Bone marrow (tissue), 2 donors: ENCODE measurements at places on chromosomes 1 and 21.

GRCh38 chr1:184672013-184672726, 82.5 kb downstream of the EDEM3 start:
- no peak for DNase-seq

- no peak for DNase-seq
These were observed 131.5 kb upstream of the ZNF648 start for GRCh38 chr1:182192966-182193365.

DNA sequence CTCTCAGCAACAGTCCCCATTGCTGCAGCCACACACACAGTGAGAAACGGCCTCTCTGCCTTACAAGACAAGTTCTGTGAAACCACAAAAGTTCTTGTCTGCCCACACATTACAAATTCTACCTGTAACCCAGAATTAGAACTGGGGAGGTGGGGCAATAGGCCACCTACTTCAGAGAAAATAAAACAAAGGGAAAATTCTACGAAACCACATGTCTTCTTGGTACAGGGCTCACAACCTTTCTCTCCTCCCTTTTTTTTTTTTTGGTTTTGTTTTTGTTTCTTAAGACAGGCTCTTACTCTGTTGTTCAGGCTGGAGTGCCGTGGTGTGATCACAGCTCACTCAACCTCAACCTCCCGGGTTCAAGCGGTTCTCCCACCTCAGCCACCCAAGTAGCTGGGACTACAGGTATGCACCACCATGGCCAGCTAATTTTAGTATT, 30.2 kb downstream of the LPAR3 start:
- no peak for DNase-seq

DNA sequence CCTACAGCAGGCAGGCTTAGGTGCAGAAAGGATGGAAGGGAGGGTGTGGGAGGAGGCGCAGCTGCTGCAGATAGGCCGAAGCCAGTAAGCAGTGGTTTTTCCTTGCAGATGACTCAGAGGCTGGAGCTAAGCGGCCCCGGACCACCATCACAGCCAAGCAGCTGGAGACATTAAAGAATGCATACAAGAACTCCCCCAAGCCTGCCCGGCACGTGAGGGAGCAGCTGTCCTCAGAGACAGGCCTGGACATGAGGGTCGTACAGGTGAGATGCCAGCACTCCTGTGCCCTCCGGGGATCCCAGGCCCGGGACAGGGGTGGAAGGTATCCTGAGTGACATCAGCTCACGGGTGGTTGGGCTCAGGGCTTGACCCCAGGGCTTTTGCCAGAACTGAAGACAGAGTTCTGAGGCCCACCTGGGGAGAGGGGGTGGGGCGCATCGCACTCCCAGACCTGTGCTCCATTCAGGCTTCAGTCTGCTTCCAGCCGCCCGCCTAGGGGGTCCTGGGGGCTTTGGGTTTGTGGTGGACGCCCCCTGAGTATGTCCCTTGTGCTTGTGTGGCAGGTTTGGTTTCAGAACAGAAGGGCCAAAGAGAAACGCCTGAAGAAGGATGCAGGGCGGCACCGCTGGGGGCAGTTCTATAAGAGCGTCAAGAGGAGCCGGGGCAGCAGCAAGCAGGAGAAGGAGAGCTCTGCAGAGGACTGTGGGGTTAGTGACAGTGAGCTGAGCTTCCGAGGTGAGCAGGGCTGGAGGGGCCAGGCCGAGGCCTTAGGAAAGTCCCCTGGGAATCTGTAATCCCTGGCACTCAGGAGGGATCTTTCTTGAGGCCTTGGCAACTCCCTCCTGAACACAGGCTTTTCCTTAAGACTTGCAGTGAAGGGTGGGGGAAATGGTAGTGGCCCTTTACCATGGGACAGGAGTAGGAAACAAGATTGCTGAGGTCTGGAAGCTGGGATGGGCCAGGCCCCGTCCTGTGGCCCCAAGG, 41.5 kb downstream of the LHX4 start:
- no peak for DNase-seq

GRCh38 chr1:9816199-9816598, 7.6 kb downstream of the CLSTN1 start:
- DNase-seq = no peak

DNA sequence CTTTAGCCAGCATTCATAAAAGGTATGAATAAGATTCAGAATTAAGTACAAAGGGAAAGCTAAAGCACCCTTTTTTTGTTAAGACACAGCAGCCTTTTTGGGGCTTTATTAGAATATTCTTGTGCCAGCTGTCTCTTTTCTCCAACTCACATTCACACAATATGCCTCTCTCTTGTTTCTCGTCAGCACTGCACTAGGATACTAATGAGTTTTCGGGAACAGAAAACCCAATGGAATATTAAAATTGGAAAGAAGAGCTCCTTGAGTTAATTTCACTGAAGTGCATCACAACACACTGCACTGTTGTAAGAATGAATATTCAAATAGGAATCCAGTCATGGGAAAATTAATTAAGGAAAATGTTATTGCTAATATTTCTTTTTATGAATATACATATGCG, 410.4 kb upstream of the BEND5 start:
- DNase-seq = no peak

GRCh38 chr1:17831597-17831996, 76.5 kb downstream of the ACTL8 start:
- DNase-seq = no peak

DNA sequence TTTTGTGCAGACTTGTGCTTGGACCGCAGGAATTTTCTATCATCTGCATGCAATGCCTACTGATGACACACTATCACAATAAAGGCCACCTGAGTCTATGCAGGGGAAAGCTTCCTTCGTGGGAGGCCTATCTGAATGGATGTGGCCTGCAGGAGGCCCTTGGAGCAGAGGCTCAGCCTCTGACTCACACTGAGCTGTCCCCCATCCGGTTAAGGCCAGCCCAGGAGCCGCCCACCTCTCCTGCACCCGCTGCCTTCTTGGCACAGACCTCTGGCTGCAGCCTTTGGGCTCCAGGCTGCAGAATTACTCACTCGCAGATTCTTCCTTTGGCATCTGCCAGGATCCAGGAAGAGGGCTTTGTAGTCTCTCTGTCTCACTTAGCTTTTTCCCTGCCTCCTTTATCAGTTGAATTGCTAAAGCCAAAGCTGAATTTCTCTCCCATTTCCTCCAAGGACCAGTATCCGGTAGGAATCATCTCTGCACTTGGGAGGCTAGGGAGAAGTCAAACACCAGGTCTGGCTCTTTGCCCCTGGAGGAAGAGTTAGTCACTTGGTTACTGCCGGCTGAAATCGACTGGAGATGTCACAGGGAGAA, 65.1 kb upstream of the JUN start:
- DNase-seq = no peak
